ENCODE measurements at places on chromosomes 7 and 10.
A peak's percentile ranks its signal among the peaks of the same experiment; 100 is the strongest.

DNA sequence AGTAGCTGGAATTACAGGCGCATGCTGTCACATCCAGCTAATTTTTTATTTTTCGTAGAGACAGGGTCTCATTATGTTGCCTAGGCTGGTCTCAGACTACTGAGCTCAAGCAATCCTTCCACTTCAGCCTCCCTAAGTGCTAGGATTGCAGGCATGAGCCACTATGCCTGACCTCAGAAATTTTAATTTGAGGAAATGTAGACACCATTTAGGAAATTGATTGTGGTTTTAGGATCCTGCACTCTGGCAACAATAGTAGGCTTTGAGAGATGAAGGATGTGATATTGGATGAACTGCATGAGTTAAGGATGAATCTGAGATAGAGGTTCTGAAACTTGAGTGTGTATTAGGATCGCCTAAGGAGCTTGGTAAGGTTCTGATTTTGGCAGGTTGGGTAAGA lies 66.5 kb downstream of the PPP1R9A start:
- no peak for DNase-seq

GRCh38 chr10:132403511-132404168 lies 6.6 kb downstream of the PWWP2B start:
- no peak for DNase-seq

GRCh38 chr7:50682079-50682478 lies 100.6 kb downstream of the GRB10 start:
- no peak for DNase-seq

GRCh38 chr7:20249920-20250319 lies 32.7 kb upstream of the MACC1 start:
- no peak for DNase-seq

DNA sequence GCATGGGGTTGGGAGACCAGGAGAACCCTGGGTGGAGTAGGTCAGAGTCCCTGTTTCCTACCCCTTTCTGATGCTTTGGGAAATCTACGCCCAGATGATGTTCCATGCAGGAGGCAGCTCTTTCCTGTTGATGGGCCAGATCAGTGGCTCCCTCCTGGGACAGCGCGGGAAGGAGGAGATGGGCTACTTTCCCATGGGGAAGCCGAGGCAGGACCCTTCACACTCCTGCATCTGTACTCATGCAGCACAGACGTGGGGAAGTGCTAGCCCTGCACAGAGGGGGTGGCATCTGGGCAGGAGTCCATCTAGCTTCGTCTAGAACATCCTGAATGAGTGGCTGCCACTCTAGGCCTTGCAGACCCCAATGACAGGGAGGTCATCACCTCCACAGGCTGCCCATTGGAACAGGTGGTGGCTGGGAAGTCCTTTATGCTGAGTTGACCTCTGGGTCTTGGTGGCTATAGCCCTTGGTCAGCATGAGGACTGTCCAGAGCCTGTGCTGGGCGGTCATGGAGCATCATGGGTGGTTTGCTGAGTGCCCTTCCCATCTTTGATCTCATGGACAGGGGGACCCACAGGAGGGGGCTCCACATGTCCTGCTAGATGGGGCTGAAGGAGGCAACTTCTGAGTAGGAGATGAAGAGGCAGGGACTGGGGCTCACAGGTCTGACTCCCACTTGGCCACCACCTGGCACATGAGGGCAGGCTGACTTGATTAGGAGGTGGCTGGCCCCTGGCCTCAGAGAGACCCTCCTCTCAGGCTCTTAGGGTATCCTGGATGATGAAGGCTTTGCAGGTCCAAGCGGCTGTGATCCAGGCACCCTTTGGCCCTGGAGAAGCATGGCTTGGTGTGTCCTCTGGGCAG lies 24.6 kb downstream of the RAMP3 start:
- no peak for DNase-seq

DNA sequence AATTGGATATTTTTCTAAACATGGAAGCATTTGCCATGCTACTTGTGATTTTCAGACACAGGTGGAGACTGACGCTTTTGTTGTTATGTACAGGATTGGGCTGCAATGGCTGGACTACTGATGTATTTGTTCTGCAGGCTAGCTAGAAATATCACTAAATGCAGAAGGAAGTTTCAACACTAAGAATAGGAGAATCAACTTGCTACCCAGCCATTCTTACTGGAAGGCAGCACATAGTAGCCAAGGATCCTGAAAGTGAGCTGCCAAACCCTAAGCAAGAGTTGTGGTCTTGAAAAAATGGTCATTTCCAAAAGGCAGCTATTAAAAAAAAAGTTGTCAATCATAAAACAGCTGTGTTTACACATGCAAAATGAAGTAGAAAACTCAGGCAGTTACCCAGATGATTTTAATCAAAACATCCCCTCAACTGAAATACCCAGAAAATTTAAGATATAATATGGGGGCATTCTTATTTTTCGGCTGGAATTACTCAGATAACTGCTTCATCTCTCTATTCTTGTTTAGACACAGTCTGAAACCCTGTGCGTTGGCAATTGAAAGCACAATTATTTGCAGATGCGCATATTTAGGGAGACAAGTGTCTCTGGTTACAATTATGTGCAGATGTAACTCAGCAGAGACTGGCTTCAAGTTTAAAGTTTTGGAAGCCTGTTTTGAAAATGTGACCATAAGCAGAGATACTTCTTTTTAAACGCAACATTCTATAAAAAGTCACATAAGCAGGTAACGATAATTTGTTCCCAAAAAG lies 31.2 kb downstream of the GFRA1 start:
- DNase-seq = no peak

- no peak for DNase-seq
These were observed 124.3 kb upstream of the PPP2R2D start for GRCh38 chr10:131776496-131776895.

DNA sequence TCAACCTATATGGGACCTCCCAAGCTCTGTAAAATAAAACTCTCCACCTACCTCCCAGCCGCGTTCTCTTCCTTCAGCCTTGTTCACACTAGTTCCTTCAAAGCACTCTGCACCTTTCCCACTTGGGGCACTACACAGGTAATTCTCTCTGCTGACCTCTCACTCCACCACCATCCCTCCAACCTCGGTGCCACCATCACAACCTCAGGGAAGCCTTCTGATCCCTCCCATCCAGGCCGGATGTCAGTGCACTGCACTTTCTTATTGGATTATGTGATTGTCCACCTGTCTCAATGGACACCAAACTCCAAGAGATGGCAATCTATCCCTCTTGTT lies 7.0 kb downstream of the LARP4B start:
- DNase-seq = no peak

DNA sequence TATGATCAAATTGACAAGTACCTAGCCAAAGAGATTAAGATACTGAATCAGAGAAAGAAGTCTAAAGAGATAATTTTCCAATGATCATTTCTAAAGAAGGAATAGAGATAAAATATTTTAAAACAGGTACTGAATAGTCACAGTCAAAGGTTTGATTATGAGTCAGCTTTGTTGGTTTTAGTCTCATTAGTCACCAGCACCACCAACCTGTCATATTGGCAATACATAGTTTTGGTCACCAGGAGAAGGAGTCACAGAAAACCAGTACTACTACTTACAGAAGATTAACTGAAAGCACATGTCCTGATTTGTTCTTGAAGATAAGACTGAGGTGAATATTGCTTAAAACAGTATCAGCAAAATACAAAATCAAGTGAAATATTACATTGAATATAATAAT lies 34.6 kb downstream of the ZEB1 start:
- DNase-seq = no peak

DNA sequence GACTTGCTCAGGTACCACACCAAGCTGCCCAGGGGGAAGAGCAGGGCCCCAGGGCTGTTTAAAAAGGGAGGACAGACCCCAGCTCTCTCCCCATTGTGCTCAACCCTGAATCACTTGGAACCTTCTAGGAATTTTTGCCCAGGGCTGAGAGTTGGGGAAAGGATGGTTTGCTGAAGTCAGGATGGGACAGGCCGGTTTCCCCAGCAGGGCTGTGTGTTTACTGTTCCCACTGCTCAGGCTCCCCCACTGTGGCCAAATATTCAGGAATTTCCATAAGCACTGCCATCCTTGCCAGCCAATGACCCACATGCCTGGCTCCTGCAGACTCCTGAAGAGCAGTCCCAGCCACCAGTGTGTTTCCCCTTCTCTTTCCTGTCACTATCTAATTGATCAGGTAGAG lies 120.7 kb downstream of the WDFY4 start:
- DNase-seq = no peak

GRCh38 chr7:97982647-97983046 lies 7.3 kb downstream of the OCM2 start:
- peak; percentile 19 for DNase-seq

- no peak for DNase-seq
These were observed 47.5 kb downstream of the GNA12 start for GRCh38 chr7:2796358-2797352.

- peak; percentile 78 for DNase-seq
These were observed 25.4 kb upstream of the GATAD1 start for GRCh38 chr7:92421676-92422435.

GRCh38 chr10:113322843-113323242 lies 230.0 kb upstream of the HABP2 start:
- no peak for DNase-seq

DNA sequence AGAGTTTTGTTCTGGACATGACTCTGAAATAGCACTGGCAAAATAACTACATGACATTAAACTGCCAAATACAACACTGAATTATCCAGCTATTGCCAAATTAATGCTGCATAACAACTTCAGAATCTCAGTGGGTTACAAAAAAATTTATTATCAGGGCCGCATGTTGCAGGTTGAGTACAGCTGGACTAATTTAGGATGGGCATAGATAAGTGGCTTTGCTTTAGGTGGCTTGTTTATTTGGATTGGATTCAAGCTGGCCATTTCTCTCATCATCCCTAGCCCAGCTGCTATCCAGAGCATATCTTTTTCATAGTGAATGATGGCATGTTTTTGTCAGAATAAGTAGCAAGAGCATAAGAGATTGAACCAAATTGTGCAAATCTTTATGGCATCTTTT lies 1277.1 kb downstream of the REEP3 start:
- DNase-seq = peak; percentile 0

DNA sequence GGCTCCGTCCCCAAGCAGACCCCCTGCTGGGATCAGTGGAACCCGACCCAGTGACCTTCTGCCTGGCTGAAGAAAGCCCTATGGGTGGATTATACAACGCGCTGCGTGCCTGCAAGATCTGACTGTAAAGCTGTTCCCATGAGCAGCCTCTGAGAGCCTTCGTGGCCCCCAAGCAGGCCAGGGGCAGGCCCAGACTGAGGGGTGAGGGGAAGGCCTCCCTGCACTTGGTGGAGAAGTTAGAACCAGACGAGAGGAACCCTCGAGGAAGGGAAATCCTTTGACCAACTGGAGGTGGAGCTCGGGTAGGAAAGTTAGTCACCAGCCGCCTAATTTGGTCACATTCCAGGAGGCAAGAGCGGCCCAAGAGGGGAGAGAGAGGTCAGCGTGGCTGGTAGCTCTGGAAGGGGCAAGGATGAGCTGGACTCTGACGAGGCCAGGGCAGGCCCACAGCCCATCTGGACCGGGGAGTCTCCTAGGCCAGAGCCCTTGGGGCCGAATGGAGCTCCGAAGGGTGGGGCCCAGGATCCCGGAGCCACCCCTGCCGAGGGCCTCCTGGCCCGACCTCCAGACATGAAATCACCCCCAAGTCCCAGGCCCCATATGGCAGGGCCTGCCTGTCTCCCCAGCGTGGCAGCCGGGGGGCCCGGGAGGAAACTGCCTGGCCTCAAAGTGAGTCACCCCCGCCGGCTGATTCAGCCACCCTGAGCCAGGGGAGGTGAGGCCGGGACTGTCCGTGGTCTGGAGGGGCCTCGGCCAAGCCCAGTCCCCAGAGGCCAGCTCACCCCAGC lies 23.3 kb upstream of the PDGFA start:
- DNase-seq = no peak

DNA sequence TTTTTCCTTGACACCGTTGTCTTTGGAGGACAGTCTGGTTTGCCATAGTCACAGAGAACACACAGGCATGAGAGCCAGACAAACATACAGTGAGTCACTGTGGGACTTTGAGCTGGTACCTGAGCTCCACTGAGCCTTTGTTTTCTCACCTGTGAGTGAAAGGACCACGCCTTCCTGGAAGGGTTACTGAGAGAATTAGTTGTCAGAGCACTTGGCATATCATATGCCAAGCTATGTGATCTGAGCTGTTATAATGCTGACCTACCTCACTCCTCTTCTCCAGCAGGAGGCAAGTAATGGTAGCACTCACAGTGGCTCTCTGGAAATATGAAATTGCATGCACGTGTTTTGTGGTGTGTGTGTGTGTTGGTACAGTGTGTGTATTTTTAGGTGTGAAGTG lies 59.7 kb downstream of the CXCL12 start:
- DNase-seq = no peak

GRCh38 chr10:109065821-109066220 lies 857.5 kb downstream of the XPNPEP1 start:
- DNase-seq = no peak

DNA sequence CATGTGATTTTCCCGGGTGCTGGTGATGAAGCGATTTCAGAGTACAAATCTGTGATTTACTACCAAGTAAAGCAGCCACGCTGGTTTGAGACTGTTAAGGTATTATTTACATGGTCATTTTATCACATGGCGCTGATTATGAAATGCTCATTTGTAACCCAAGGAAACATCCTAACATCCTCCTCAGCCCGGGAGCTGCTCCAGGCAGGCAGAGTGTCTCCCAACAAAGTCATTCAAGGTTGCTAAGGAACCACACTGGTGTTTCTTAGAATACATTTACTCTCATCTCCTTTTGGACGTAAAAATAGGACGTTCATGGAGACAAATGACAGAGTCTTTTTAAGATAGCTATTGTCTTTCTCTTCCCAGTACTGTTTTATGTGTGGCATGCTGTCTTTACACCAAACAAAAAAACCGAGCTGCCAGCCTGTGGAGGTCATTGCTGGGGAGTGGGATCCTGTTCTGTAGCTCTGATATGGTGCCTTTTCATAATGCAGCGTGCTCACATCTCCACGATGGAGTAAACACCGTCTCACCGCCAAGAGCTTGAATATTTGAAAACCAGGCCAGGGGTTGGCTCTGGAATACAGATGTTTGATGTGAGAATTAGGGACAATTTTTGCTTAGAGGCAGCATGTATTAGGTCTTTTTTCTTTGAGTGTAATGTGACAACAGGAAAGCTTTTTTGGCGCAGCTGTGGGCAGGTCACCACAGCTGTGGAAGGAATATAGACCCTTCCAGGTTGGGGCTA lies 119.6 kb downstream of the DOCK1 start:
- DNase-seq = no peak

GRCh38 chr10:128568041-128568440 lies 441.8 kb upstream of the MKI67 start:
- DNase-seq = no peak

GRCh38 chr7:5590596-5591277 lies 167.1 kb upstream of the TNRC18 start:
- DNase-seq = no peak

- no peak for DNase-seq
These were observed 418.9 kb downstream of the XPNPEP1 start for GRCh38 chr10:109504401-109504800.
